ENCODE measurements at places on chromosomes 5 and 9.

GRCh38 chr5:128687930-128688329 lies 149.9 kb upstream of the FBN2 start:
- no peak for DNase-seq

GRCh38 chr5:72878854-72879253 lies 62.4 kb downstream of the TNPO1 start:
- no peak for DNase-seq

- DNase-seq, result no peak
Observed at GRCh38 chr9:14309403-14309802, 4.5 kb downstream of the NFIB start.

DNA sequence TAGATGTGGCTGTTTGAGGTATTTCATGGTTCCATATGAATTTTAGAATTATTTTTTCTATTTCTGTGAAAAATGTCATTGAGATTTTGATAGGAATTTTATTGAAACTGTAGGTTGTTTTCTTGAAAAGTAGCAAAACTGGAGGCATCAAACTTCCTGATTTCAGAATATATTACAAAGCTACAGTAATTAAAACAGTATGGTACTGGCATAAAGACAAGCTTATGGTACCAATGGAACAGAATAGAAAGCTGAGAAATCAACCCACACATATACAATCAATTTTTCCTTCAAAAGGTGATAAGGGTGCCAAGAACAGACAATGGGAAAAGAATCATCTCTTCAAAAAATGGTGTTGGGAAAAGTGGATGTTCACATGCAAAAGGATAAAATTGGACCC lies 197.7 kb upstream of the DAP start:
- DNase-seq, result no peak

GRCh38 chr5:145345511-145346287 lies 489.4 kb downstream of the PRELID2 start:
- no peak for DNase-seq

GRCh38 chr9:69249337-69249736 lies 75.3 kb downstream of the TJP2 start:
- DNase-seq, result no peak

GRCh38 chr5:176131771-176132170 lies 106.5 kb upstream of the SIMC1 start:
- no peak for DNase-seq

- DNase-seq, result peak; percentile 15
Observed at GRCh38 chr9:86034863-86035734, 64.3 kb downstream of the GOLM1 start.

DNA sequence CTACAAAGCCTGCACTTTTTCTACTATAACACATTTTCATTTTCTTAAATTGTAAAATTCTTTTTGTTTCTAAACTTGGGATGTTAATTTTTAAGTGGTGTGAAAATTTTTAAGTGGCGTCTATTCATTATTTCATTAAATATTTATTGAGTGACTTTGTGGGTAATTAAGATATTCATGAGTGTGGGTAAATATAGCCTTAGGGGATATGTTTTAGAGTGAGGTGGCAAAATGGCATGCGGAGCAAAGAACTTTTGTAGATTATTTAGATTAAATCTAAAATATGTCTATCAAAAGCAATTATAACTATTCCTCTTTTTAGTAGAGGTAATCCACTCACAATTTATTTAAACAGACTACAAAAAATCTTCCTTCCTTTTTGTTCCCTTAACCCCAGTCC lies 188.4 kb downstream of the PCSK1 start:
- DNase-seq, result no peak

GRCh38 chr5:88799938-88800535 lies 82.9 kb downstream of the MEF2C start:
- DNase-seq, result no peak

DNA sequence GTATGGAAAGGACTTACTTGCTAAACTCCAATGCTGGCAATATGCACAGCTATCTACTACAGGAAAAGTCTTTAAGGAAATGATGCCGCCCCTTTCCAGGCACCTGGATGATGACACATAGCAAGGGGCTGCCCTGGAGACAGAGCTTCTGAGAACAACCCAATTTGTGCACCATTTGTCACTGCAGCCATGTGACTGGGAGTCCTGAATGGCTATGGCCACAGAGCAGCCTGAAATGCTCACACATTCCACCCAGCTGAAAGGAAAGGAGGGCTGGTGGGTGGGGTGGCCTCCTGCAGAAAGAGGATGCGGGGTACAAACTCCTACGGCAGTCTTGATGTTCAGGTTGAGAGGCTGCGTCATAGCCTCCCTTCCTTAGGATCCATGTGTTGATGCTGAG lies 70.1 kb upstream of the FSTL4 start:
- no peak for DNase-seq

DNA sequence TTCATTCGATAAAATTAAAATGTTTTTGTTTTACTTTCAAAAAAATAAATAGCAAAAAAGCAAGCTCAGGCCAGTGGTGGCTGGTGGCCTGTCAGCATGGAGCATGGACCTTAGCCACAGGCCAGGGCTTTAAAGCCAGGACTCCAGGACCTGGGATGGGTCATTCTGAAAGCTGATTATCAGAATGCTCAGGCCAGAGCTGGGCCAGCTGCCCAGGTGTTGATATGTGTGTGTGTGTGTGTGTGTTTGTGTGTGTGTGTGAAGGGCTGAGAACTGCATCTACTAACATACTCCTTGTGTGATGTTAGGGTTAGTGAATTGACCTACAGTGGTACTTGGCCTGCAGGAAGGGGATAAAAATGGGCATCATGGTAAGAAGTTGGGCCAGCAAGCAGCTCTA lies 21.5 kb downstream of the PALM2AKAP2 start:
- DNase-seq, result no peak

- DNase-seq, result peak; percentile 49
Observed at GRCh38 chr9:89137542-89138462, 40.8 kb downstream of the SHC3 start.

DNA sequence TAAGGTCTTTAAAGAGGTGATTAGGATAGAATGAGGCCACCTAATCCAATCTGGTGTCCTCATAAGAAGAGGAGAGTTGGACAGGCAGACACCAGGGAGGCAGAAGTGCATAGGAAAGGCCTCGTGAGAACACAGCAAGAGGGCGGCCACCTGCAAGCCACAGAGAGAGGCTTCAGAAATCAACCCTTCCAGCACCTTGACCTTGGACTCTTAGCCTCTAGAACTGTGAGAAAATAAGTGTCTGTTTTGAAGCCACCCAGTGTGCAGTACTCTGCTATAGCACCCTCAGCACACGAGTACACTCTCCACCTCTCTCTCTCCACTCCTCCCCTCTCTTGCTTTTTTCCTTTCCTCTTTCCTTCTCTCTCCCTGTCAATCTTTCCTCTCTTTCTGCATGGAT lies 26.8 kb downstream of the NIPAL4 start:
- DNase-seq, result no peak

- DNase-seq, result no peak
Observed at GRCh38 chr5:68505917-68506860, 290.6 kb downstream of the PIK3R1 start.

GRCh38 chr5:180472269-180472668 lies 21.9 kb upstream of the CNOT6 start:
- DNase-seq, result no peak

- peak; percentile 81 for DNase-seq
Observed at GRCh38 chr5:132496631-132497487, 6.3 kb upstream of the IRF1 start.

DNA sequence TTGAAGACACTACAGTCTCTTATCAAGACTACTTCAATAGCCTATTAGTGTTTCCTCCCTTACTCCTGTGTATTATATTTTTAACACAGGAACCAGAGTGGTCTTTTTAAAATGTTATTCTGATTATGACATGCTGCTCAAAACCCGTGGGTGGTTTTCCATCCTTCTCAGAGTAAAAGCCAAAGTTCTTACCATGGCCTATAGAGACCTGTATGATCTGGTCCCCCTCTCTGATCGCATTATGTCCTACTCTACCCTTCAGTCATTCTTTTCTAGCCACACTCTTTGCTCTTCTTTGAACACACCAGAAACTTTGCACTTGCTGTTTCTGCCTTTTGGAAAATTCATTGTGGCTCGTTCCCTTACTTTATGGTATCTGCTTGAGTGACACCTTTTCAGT lies 13.8 kb downstream of the RECK start:
- DNase-seq, result peak; percentile 4

- DNase-seq, result no peak
Observed at GRCh38 chr5:80703747-80704146, 49.0 kb upstream of the DHFR start.

DNA sequence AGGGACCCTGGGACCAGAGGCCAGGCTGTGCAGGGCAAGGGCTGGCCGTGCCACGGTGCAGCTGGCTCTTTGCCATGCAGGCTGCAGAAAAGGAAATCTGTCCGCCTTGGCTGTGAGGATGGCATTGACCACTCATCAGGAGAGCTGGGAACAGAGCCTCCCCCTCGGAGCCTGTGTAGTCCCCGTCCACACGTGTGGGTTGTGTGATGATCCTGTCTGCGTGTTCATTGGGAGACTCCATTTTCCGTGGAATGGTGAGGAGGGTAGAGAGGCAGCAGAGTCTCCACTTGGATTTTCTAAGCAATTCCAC lies 47.7 kb downstream of the EHMT1 start:
- DNase-seq, result no peak

- DNase-seq, result no peak
Observed at GRCh38 chr9:135887021-135887507, 20.3 kb downstream of the CAMSAP1 start.

GRCh38 chr9:88216126-88216995 lies 78.1 kb upstream of the SPATA31C2 start:
- no peak for DNase-seq

GRCh38 chr9:86407022-86407421 lies 52.8 kb upstream of the TUT7 start:
- DNase-seq, result peak; percentile 42

GRCh38 chr9:15139469-15139868 lies 167.5 kb downstream of the TTC39B start:
- no peak for DNase-seq

- DNase-seq, result no peak
Observed at GRCh38 chr9:89309166-89309565, 1.8 kb upstream of the CKS2 start.

GRCh38 chr9:135993409-135993742 lies 32.2 kb upstream of the UBAC1 start:
- no peak for DNase-seq

DNA sequence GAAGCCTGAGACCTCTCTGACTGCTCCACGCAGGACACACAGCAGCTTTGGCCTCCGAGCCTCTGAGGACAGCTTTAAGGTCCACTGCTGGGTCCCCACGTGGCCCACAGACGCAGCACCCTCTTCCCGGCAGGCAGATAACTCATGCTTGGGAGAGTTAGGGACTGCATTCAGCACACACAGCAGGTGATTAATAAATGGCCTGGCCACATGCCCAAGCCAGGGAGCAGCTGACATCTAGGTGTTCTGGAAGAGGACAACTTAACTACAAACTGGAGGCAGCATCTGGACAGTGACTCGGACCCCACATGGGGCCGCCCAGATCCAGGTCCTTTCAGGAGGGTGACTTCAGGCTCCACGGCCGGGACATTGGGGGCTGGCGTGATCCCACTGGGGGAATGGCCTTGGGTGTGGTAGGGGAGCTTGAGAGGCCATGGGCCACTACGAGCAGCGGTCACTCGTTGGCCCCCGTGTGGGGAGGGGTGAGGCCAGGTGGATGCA lies 11.3 kb downstream of the NINJ1 start:
- DNase-seq, result no peak

DNA sequence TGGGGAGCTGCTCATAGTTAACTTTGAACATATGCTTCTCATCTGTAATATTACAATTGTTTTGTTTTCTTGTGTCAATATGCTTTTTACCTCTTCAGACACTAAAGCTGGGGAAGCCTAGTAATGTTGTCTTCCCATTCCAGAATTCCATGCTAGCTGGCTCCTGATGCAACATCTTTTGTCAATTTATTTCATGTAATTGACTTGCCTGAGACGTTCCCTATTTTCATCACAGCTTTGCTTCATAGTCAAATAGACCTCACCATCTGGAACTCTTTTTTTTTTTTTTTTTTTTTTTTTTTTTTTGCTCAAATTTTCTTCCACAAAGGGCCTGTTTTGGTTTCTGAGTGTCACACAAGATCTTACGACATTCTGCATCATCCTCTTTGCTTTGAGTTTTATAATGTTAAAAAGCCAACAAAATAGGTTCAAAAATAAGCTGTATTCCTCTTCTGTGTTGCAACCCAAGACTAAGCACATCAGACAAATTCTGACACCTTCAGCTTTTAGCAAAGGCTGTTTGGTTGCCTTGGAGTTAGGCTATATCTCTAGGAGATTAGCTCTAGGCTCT lies 235.2 kb downstream of the NR3C1 start:
- DNase-seq, result no peak

GRCh38 chr5:95892784-95893354 lies 68.8 kb downstream of the ELL2 start:
- DNase-seq, result peak; percentile 42

- DNase-seq, result peak; percentile 18
Observed at GRCh38 chr5:53480416-53481158, at the start of gene FST. TSS of gene FST (plus strand) at chr5:53480629. CDS start at chr5:53480792, 163 bp downstream.

GRCh38 chr9:84862810-84863287 lies 193.3 kb downstream of the NTRK2 start:
- no peak for DNase-seq
